HCT116 (cell line): ENCODE measurements at places on chromosomes 5 and 9.

DNA sequence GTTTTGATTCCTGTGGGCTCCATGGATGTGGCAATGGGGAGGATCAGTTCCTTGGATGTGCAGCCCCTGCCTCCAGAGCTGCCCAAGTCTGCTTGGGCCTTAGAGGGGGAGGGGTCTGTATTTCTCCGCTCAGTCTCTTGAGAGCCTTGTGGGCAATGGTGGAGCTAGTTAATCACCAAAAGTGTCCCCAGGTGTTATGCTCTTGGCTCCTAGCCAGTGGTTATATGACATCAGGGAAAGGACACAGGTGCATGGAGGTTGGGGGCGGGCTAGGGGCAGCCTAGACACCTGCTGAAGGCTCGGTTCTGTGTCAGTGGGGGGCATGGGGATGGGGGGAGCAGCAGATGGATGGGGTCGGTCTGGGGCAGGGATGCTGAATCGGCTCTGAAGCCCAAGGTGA lies 12.4 kb upstream of the ARAP3 start:
- DNase-seq: no peak

GRCh38 chr5:137184734-137185133 lies 314.4 kb downstream of the SPOCK1 start:
- no peak for DNase-seq

DNA sequence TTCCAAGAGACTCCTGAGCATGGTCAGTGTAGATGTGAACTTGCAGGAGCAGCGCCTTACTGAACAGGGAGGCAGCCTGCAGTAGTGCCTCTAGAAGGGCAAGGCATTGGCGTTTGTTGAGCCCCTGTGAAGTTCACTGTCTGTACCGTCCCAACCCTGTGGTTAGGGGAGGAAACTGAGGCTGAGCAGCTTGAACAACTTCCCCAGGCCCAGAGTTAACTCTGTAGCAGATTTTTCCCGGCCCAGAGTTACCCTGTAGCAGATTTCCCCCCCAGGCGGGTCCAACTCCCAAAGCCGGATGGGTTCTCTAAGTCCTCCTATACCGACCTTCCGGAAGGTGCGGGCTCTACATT lies 9.6 kb downstream of the LMX1B start:
- no peak for DNase-seq

- DNase-seq: no peak
Measured at GRCh38 chr5:179907556-179908324, at the start of gene TBC1D9B. Gene TBC1D9B (minus strand): TSS chr5:179907897. CDS start chr5:179907821, 76 bp downstream.

GRCh38 chr9:106218427-106218826 lies 524.1 kb downstream of the TMEM38B start:
- no peak for DNase-seq

GRCh38 chr5:116696366-116696765 lies 121.7 kb upstream of the SEMA6A start:
- DNase-seq: no peak

DNA sequence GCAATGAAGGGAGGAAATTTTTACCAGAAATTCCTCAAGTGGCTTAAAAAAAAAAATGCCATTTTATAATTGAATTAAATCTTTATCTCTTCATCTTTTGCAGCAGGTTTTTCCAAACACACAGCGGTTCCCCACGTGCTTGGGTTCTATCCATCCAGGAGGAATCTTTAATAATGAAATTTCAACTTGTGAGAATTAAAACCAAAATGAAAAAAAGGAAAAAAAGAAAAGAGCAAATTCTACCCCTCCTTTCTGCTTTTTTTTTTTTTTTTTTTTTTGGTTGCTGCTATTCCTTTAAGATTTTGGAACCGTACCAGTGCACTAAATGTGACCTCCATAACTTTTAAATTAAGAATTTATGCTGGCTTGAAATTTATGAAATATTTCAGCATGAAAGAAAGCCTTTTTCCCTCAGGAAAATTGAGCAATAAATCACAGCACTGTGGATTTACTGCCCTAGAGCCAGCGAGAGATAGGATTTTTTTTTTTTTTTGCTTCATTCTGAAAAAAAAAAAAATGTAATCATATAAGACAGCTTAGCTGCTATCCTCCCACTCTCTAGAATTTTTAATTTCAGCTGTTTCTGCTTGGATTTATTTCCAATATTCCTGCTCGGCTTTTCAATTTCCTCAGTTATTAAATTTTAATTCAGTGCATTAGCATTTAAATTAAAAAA lies 88.5 kb downstream of the ZNF618 start:
- no peak for DNase-seq

DNA sequence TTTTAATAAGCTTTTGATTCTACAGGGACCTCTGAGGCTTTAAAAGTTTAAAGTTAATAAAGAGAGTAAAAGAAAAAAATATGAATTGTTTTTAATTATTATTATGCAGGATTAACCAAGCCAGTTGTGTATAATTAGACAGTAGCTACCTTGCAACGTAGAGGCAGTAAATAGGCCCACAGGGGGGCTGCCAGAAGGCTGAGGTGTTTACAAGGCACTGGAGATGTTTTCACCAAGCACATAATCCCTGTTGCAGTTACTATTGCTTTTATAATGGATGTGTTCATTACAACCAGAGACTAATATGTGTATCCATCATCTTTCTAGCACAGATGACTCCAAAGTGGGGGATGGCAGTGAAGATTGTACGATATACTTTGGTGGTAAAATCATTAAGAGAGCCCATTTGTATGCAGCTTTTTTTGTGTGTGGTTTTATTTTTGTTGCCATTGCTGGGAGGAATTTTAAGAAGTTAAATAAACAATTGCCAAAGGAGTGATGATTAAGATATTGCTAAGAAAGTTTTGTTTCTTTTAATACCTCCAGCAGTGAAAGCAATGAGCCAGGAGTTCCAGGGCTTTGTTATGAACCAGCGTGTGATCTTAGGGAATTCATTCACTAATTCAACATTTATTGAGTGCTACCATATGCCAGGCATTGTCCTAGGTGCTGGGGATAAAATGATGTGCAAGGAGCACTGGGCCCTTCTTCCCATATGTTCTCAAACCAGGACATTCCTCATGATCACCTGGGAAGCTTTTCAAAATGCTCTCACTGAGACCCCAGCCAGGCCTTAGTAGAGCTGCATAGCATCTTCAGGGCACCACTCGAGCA lies 138.7 kb upstream of the EFNA5 start:
- no peak for DNase-seq

- no peak for DNase-seq
Measured at GRCh38 chr5:28065656-28066055, 1027.3 kb upstream of the CDH9 start.

GRCh38 chr9:16267281-16268066 lies 603.0 kb downstream of the BNC2 start:
- DNase-seq: no peak

DNA sequence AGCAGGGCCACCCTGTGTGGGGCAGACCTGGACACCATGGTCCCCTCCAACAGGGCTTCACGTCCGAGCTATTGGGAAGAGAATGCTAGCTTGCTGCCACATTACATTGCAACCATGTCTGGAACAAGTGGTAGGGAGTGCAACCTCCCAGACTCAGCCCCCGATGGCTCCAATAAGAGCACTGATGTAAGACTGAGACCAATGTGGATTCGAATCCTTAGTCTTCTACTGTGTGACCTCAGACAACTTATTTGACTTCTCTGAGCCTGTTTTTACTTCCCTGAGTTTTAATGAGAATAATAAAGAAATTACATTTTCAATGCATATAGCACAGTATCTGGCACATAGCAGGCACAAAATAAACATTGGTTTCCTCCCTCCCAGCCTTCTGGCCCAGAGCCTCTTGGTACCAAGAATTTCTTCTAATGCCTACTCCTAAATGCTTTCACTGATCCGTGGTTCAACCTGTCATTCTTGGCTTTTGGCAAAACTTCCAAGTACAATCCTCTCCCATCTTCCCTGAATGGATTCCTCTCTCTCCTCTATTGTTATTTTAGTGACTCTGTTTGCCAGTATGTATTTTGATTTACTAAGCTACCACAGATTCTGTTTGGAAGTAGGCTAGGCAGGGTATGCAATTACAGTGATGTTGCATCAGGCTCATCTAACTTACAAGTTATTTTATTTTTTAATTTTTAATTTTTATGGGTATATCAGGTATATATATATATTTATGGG lies 34.6 kb upstream of the COL15A1 start:
- DNase-seq: no peak

GRCh38 chr5:42434047-42434724 lies 10.9 kb downstream of the GHR start:
- DNase-seq: no peak

- DNase-seq: peak; percentile 73
Measured at GRCh38 chr9:127608104-127608966, 3.7 kb upstream of the STXBP1 start.

DNA sequence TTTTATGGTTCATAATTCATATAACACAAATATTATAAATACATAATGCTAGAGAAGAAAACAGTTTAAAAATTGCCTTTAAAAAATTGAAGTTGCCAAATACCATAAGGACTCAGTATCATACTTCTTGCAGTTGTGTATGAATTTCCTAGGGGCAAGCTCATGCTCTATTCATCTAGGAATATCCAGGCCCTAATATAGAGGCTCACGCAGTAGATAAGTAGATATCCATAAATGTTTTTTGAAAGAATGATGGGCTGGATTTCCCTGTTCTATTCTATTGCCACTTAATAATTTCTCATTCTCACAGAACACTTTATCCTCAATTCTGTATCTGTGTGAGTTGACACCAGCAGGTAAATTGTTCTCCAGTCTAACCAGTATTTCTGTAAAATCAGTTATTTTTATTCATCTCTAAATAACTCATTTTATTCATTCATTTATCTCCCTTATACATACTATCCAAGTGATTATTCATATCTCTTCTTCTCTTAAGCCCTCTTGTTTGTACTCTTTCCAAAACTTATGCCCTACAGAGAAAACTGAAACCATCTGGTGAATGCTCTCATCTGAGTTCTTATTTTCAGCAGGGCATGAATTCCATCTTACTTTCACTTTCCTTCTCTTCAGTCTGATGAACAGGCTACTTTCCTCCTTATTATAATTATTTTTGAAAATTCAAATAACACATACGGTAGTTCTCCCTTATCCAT lies 97.1 kb downstream of the SLC44A1 start:
- no peak for DNase-seq

GRCh38 chr5:137842296-137842695 lies 25.4 kb upstream of the MYOT start:
- DNase-seq: no peak

GRCh38 chr5:150121448-150122157 lies 34.0 kb downstream of the PDGFRB start:
- no peak for DNase-seq

GRCh38 chr5:101425339-101425859 lies 522.3 kb upstream of the ST8SIA4 start:
- no peak for DNase-seq

DNA sequence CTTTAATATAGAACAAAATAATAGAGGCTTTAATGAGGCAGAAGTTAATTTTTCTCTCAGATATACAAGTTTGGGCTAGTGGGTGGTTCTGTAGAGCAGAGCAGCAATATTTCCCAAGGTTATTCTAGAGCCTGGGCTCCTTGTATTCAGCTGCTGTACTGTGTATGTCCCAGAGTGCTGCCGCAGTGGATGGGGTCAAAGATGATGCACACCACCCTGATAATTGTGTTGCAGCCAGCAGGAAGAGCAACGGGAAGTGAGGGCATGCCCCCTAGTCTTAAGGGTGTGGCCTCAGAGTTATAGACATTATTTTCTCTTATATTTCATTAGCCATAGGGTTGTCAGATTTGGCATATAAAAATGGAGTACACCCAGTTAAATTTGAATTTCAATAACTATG lies 23.9 kb upstream of the KIF4B start:
- no peak for DNase-seq

GRCh38 chr9:80995759-80996158 lies 693.6 kb downstream of the TLE1 start:
- DNase-seq: no peak

DNA sequence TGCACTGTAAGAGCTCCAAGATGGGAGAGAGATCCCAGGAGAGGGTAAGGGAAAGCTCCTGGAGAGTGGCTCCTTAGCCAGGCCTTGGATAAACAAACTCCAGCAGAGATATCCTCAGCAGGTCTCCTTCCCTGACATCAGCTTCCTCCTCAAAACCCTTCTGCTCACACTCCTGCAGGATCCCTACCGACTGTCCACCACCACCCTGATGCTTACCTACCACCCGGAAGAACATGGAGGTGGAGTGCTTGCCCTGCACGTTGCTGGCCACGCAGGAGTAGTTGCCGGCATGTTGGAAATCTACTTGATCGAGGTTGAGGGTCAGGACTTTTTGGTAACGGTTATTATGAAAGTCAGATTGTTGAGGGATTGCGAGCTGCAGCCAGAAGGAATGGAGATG lies 9.3 kb downstream of the CSF1R start:
- no peak for DNase-seq

- DNase-seq: no peak
Measured at GRCh38 chr9:129506892-129507291, 114.0 kb downstream of the C9orf50 start.

GRCh38 chr5:146805081-146805480 lies 73.5 kb downstream of the PPP2R2B start:
- DNase-seq: no peak

- DNase-seq: peak; percentile 71
Measured at GRCh38 chr5:96336351-96336985, 96.6 kb downstream of the PCSK1 start.

- no peak for DNase-seq
Measured at GRCh38 chr5:131747180-131748105, 49.4 kb downstream of the FNIP1 start.

GRCh38 chr5:132768485-132768868 lies 8.6 kb downstream of the SEPTIN8 start:
- no peak for DNase-seq

DNA sequence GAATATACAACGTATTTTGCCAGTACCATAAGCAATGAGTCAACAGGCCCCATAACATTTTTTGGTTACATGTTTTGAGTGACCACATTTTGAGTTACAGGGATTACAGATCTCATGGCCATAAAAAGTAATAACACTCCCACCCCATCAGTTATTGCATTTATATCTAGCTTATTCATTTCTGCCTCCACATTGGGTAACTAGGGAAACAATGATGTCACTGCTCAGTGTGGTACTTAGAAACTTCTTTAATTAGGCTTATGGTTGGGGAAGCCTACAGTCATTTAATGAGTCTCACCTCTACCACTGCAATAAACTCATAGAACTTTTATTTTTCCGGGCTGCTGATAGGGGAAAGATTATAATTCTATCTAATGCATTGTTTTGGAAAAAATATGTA lies 39.9 kb upstream of the SMIM15 start:
- no peak for DNase-seq

GRCh38 chr5:147688656-147689356 lies 93.7 kb downstream of the JAKMIP2 start:
- no peak for DNase-seq

GRCh38 chr5:133113331-133114061 lies 61.7 kb downstream of the HSPA4 start:
- no peak for DNase-seq

DNA sequence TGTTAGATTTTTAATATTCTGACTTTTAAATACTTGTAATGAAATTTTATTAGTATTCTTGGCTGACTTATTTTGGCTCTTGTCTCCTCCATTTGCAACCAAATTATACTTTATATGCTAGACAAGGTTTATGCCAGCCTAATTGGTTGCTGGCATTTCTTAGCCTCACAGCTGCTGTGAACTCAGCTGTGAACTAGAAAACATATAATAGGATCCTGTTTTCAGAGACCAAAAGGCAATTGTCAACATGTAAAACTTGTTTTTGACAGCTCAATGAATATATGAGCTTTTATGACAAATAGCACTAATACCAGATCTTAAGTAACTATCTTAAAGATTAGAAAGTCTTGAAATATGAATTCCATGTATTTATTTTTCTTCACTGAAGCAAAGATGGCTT lies 25.9 kb downstream of the KIF2A start:
- DNase-seq: no peak
